Hippocampal formation (tissue), 2 donors: ENCODE measurements at places on chromosomes 13 and 19.
A peak's percentile ranks its signal among the peaks of the same experiment; 100 is the strongest.

DNA sequence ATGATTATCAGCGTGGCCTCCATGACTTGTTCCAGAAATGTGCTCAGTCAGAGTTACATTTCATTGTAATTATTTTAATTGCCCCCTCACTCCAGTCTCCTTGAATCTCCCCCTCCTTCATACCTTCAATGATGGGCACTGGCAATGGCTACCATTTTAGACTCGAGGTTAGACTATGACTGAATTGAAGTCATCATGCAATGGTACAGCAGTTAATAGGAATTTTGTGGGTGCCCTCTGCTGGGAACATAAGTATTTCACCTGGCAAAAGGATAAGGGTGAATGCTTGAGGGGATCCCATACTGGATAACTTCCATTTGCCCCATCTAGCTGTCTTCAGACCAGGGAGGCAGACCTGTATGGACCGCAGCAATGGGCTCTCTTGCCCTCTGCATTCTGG lies 32.2 kb upstream of the USP12 start:
- DNase-seq: no peak

DNA sequence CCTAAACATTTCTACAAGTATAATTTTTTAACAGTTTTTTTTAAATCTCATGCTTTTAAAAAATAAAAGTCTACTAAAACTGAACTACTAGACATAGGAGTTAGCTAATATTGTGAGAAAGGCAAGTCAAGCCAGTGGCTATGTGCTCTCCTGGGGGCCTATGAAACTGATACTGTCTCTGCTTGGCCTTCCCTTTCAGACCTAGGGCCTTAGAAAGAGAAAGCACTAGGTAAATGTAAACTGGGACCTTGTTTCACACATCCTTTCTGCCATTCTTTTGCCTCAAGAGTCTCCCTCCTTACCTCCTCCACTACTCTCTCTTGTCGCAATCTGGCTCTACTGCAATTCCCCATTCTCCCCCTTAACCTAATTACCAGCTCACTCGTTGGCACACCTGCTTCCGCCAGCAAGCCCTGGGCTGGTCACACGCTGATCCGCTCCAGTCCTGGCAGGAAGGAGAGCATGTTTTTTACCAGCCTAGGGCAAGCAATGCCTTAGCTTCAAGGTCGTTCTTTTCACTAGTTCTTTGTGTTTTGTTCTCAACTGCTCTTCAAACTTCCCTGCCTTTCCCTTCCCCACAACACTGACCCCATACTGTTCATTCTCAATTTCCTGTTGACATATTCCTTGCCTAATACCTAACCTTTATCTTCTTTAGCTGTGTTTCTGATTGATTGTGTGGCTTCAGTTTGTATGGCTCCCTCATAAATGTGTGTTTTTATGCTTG lies 23.1 kb downstream of the TBC1D4 start:
- DNase-seq: no peak

DNA sequence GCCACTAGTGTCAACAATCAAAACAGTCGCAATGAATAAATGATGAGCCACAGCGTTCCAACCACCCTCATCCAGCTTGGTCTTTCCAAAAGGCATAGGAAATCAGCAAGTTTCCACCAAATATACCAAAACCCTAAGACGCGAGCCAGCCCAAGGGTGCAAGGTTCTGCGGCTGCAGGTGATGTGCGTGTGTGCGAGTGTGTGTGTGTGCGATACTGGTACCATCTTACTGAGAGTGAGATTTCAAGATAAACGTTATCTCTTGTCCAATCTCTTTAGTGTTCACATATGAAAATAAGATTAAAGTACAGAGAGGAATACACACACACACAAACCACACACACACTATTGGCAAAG lies 895 bp upstream of the TRPC4 start:
- no peak for DNase-seq

DNA sequence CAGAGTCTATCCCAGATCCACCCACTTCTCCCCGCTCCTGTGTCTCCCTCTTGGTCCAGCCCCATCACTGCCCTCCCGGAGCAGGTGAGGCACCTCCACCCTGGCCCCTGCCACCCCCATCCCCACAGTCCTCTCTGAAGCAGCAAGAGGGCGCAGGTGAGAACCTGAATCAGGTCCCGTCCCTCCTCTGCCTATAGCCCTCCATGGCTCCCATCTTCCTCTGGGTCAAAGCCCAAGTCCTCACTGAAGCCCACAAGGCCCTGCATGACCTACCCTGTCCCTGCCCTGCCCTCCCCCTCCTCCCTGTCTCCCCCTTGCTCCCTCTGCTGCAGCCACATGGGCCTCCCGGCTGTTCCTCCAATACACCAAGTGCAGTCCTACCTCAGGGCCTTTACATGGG lies 10.8 kb upstream of the ZNRF4 start:
- no peak for DNase-seq

GRCh38 chr13:37129866-37130265 lies 24.4 kb upstream of the CSNK1A1L start:
- DNase-seq: no peak

DNA sequence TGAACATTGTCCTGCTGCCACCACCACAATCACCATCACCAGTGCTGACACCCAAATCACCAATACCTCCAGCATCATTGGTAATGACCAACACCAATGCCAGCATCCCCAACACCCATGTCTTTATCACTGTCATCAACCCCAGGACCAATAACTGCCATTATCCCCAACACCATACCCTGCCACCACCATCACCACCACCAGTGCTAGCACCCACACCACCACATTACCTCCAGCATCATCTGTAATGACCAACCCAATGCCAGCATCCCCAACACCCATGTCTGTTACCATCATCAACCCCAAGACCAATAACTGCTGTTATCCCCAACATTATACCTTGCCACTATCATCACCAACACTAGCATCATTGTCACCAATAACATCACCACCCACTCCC lies 2.6 kb downstream of the LGI4 start:
- DNase-seq: no peak

GRCh38 chr13:112032186-112032993 lies 34.6 kb upstream of the SOX1 start:
- DNase-seq: no peak

GRCh38 chr13:49587311-49587847 lies 2.0 kb upstream of the RCBTB1 start:
- no peak for DNase-seq

DNA sequence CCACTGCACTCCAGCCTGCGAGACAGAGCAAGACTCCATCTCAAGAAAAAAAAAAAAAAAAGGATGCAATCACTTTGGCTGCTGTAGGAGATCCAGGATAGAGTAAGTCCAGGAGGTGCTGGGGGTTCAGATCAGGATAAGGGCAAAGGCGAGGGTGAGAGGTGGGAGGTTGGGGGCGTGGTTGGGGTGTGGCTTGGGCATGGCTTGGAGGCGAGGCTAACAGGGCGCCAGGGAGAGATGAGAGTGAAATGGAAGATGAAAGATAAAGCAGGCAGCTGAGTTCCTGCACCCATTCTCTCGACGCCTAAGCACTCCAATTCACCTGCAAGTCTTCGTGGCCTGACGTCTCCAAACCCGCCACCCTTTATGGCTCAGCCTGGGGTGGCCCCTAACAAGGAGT lies 25.0 kb upstream of the ZNRF4 start:
- DNase-seq: no peak

GRCh38 chr13:30718661-30719524 lies 16.4 kb upstream of the ALOX5AP start:
- DNase-seq: no peak

DNA sequence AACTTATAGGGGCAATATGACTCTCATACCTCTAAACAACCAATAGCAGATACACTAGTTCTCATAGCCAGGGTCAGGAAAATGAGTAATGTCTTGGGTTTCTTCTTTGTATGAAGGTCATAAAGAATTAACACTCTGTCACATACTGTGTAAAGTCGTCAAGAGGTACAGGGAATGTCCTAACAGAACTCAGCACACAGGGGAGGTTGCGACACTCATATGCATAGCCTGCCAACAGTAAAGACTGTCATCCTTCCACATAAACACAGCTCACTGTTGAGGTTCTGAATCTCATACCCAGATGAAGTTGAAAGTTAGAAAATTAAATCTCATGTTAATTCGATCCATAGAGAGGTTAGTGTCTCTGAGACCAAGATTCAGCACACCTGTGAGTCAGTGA lies 34.2 kb upstream of the ZNF254 start:
- no peak for DNase-seq

GRCh38 chr13:113934576-113934975 lies 39.3 kb downstream of the C13orf46 start:
- DNase-seq: no peak

DNA sequence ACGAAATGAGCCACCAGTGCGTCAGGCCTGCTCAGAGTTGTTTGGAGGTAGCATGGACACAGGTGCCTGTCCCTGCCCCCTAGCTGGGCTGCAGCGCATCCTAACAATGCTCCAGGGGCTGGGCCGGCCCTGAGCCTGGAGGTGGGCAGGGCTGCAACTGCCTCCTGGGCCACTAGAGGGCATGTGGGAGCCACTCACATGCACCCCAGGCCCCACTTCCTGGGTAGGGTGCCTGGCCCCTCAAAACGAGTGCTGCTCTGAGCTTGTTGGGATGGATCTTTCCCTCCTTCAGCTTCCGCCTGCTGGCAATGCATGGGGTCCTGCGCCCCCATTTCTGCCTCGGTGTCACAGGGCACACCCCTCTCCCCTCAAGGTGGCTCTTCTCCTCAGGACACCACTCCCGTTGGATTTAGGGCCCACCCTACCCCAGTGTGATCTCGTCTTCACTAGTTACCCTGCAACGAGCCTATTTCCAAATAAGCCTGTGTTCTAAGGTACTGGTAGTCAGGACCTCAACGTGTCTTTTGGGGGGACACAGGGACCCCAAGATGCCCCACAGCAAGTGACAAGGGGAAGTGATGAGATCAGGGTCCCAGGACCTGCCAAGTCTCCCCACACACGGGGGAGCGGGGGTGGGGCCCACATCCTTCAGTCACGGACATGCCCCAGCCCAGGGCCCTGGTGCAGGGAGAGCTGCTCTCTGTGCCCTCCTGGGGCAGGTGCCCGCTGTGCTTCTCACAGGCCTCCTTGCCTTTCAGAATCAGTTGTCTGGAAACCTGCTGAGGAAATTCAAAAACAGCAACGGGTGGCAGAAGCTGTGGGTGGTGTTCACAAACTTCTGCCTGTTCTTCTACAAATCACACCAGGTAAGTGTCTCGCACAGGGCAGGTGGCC lies 131.3 kb downstream of the STK24 start:
- DNase-seq: peak; percentile 12

GRCh38 chr13:99220199-99220935 lies 19.7 kb downstream of the UBAC2 start:
- DNase-seq: no peak
